Tibial nerve (tissue), 4 donors: ENCODE measurements at places on chromosomes 3 and 15.

DNA sequence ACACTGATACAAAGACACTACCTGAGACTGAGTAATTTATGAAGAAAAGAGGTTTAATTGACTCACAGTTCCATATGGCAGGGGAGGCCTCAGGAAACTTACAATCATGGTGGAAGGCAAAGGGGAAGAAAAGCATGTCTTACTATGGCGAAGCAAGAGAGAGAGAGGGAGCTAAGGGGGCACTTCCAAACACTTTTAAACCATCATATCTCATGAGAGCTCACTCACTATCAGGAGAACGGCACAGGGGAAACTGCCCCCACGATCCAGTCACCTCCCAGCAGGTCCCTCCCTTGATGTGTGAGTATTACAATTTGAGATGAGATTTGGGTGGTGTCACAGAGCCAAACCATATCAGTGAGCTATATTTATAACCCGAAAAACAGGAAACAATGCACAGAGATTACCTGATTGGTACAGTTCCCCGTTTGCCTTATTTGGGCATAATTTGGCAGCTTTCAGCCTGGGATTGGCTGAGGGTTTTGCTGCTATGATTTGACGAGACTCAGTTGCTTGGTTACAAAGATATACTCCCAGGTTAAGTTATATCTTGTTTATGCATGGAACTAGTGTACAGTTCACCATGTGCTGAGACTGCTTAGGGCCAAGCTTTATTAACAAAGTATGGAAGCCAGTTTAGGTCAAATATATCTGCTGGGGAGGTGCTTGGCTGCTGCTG is 184.2 kb downstream of the NR2F2 start:
- DNase-seq = no peak

GRCh38 chr3:55285156-55285555 is 201.9 kb downstream of the WNT5A start:
- DNase-seq = no peak

DNA sequence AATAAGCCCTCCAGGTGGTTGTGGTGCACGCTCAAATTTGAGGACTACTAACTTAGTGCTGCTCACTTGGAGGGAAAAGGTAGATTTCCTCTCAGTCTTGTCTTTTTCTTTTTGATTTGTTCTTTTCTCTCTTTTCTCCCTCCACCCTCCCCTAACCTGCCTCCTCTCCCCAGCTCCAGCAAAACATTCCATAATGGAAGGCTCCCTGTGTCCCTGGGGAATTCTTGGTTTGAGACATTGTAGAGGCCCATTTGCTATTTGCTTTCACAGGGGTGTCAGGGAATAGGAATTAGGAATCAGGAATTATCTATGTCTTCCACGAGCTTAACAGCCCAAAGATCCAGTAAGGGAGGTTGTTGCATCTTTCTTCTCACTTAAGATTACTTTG is 136.8 kb upstream of the UMPS start:
- no peak for DNase-seq

- DNase-seq = peak; percentile 44
These were observed at the start of gene PTX3 for GRCh38 chr3:157436583-157437291. TSS of gene PTX3 (plus strand) at chr3:157436850. CDS start at chr3:157436934, 84 bp downstream.

- DNase-seq = no peak
These were observed 64.9 kb upstream of the SPRED1 start for GRCh38 chr15:38187630-38188313.

- DNase-seq = no peak
These were observed 72.9 kb upstream of the MNS1 start for GRCh38 chr15:56537881-56538280.

DNA sequence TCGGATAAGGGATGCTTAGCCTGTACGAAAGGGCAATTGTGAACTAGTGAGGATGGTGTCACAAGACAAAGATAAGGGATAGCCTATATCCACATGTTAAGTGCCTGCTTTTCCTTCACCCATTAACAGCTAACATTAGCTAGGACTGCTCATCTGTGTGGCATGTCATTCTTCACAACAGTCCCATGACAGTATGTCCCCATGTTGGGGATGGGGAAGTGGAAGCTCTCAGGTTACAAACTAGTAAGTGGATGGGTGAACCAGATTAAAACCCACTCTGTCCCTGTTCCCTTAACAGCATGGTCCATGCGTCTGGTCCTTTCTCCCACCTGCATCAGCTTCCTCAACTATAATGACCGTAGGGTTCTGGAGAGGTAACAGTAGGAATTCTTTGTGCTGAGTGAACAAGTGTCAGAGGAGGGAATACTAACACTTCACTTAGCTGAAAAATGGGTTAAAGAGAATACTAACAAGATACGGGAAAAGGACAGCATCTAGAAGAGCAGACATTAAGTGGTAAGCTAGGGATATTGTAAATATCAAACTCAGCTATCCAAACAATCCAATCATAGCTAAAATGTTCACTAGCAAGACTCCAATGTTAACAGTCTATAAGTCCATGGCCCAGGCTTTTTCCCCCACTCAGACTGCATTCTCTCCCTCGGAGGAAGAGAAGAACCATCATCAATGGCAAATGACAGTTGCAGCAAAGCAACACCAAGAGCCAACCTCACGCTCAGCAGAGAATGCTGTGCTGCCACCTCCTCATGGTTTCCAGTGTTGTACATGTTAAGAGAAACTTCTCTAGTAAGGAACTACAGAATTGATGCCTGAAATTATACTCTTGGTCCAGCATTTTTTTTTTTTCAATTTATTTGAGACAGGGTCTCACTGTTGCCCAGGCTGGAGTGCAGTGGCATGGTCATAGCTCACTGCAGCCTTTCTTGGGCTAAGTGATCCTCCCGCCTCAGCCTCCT is 5.0 kb downstream of the RPLP1 start:
- no peak for DNase-seq

DNA sequence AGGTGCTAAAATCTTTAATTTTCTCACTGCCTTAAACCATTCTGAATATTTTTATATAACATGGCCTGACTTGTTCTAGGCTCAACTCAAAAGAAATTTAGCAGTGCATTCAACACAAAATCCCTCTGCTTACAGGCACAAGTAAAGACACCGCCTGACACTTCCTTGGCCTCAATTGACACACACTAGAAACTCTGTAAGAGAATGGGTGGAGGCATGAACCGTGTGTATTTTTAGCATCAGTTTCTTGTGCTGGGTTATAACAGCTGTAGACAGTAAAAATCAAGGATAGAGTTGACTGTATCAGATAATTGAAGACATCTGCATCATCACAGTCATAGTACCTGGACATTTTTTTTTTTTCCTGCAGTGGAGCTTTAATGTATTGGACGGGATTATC is 54.3 kb downstream of the SLC9A9 start:
- DNase-seq = no peak

- DNase-seq = no peak
These were observed 48.1 kb downstream of the ACAP2 start for GRCh38 chr3:195394700-195395099.

DNA sequence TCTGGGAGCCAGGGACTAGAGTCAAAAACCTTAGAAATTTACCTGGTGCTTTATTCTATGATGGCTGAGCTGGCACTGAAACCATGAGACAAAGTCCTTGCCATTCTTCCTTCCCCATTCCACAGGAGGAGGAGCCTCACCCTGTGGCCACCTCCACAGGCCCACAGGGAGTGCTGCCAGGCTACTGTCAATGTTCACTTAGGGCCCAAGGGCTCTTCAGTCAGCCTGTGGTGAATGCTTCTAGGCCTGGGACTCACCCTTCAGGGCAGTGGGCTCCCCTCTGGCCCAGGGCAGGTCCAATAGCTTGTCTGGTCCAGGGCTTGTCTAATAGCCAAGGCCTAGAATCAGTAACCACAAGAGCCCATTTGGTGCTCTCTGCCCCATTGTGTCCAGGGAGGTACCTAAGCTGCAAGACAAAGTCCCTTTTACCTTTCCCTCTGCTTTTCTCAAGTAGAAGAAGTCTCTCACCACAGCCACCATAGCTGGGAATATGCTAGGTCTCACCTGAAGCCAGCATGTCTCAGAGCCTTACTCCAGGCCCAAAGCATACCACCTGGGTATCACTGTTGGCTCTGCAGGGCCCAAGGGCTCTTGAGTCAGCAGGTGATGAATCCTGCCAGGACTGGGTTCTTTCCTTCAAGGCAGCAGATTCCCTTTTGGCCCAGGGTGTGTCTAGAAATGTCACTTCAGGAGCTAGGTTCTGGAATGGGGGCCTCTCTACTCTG is 61.8 kb upstream of the CHRNB4 start:
- no peak for DNase-seq

GRCh38 chr3:50603261-50604109 is 8.1 kb downstream of the CISH start:
- DNase-seq = no peak

DNA sequence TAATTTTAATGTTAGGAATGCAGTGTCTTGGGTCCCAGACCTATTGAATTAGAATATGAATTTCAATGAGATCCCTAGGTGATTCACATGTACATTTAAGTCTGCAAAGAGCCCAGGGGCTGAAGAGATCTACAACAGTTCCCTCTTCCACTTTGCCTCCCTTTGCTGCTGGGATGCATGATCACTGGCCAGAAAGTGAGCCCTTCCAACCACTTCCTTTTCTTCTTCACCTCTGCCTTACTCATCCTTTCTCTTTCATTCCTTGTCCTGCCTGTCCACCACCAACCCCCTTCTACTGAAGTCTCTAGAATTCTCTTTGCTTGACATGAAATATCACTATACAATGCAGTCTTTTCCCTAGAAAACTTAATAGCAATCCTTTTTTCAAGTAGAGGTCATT is 222.4 kb upstream of the LRIG1 start:
- no peak for DNase-seq

DNA sequence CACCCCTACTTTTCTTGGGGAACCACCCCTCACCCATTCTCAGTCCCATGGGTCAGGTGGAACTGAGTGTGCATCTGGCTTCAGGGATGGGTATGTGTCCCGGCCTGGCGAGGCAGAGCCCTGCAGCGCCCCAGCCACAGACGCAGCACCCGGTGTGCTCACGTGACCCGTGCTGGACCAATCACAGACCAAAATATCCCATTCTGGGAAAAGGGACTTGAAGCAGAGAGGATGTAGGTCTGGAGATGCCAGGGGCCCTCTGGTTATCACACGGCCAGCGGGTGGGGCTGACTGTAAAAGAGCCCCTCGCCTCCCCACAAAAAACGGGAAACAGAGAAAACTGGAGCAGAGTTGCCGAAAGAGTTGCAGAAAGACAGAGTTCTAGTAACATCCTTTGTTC is 138.0 kb upstream of the RAD18 start:
- DNase-seq = no peak

- no peak for DNase-seq
These were observed 148.4 kb downstream of the MECOM start for GRCh38 chr3:169515132-169515531.

DNA sequence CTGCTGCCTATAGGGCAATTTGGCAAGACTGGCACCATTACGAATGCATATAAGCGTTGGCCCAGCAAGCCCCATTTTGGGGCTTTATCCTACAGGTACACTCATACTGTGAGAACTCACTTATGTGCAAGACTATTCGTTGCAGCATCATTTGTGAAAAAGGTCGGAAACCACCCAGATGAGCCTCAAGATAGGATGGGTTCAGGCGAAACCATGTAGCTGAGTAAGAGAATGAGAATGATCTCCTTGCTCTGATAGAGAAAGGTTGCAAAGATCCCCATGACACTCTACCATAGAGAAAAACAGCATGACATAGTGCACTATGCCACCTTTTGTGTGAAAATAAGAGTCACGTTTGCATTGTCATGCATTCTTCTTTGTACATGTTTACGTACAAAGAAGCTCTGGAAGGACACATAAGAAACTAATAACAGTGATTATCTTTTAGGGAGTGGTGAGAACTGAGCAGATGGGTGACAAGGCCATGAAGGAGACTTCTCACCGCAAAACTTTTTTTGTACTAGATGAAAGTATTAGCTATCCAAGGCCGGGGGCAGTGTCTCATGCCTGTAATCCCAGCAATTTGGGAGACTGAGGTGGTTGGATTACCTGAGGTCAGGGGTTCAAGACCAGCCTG is 50.0 kb downstream of the RHCG start:
- no peak for DNase-seq

GRCh38 chr3:11606865-11607440 is 36.8 kb downstream of the VGLL4 start:
- DNase-seq = no peak

DNA sequence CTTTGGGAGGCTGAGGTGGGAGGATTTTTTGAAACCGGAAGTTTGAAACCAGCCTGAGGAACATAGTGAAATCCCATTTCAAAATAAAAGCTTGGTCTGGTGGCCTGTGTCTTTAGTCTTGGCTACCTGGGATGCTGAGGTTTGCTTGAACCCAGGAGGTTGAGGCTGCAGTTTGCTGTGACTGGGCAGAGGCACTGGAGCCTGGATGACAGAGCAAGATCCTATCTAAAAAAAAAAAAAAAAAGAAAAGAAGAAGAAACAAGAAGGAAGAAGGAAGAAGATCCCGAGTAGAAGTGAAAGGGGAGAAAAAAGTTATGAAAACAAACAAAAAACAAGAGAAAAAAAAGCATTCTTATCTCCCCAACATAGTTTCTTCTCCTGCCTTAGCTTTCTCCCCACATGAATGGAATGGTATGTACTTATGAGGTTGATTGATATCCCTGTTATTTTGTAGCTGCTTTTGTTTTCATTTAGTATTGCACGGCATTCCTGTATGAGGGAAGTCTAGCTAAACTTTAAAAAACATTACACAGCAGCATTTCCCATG is 42.4 kb downstream of the TMEM40 start:
- no peak for DNase-seq

DNA sequence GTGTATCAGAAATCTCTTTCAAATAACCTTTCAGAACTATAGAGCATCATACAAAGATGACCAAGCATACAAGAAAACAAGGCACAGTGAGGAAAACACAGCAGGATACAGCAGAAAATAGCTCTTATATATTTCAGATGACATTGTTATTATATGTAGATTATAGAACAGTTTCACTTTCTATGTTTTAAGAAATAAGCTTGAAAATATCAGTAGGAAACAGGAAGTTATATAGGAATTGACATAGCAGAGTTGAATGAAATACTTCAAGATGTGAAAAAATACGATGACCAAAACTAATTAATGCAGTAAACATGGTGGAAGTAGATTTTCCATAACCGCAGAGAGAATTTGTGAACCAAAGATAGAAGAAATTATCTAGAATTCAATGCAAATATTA is 75.2 kb downstream of the LYSMD4 start:
- no peak for DNase-seq

DNA sequence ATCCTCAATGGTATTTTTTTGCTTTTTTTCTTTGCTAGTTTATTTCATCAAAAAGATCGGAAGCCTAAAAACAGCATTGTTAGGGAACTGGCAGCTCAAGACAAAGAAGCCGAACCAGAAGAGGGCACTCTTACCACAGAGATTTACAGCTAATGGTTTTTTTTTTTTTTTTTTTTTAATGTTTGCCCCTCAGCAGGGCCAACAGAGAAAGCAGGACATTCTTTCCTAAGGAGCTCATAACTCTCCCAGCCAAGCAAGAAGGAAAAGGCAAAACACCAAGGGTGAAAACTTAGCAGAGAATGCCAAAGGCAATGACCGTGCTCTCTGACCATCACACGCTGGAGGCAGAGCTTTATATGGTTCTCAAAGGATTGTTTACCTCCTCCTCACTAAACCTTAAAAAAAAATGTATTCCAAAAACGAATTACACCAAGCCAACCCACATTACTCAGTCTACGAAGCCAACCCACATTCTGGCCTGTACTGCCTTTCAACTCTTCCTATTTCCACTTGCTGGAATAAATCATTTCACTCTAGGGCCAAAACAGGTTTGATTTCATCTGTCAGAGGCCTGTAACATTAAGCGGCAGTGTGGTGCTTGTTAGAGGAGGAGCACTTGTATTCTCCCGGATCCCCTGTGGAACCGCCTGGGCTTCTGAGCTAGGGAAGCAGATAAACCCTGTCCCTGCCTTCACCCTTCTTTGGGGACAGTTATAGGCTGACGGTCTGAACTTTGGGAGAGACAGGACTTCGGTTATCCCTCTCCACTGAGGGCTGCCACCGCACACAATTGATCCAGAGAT is 35.6 kb upstream of the GYG1 start:
- peak; percentile 32 for DNase-seq

- DNase-seq = no peak
These were observed 27.0 kb upstream of the PEX5L start for GRCh38 chr3:180063783-180064182.
